ENCODE measurements at places on chromosomes 13 and 19.

- no peak for DNase-seq
Measured at GRCh38 chr13:105327581-105328126, 1207.8 kb downstream of the EFNB2 start.

DNA sequence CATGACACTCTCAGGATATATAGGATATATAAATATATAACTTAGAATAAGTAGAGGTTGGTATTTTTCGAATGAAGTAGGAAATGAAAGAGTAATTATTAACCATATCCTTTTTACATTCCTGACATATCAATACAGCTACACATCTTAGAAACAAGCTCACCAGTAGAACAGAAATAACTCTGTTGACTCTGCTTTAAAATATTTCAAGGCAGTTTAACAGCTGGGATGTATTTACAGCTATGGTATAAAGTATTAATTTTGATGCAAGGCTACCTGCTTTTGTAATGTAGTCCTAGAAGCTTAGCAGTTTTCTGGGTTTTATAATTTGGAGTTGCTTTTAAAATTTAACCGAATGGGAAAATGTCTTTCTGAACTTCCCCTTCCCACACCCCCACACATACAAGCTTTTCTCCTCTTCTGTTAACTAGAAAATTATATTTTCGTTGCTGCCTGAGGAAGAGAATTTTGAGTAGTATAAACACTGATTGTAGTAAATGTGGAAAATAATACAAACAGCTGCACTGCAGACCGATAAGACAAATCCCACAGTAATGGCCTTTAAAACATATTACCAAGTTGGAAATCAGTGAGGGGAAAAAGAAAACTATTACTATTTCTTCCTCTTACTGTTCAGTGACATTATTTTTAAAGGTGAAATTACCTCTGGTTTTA is 147.7 kb downstream of the GGACT start:
- no peak for DNase-seq

GRCh38 chr19:33303791-33304345 is 1.5 kb upstream of the CEBPA start:
- DNase-seq = no peak

DNA sequence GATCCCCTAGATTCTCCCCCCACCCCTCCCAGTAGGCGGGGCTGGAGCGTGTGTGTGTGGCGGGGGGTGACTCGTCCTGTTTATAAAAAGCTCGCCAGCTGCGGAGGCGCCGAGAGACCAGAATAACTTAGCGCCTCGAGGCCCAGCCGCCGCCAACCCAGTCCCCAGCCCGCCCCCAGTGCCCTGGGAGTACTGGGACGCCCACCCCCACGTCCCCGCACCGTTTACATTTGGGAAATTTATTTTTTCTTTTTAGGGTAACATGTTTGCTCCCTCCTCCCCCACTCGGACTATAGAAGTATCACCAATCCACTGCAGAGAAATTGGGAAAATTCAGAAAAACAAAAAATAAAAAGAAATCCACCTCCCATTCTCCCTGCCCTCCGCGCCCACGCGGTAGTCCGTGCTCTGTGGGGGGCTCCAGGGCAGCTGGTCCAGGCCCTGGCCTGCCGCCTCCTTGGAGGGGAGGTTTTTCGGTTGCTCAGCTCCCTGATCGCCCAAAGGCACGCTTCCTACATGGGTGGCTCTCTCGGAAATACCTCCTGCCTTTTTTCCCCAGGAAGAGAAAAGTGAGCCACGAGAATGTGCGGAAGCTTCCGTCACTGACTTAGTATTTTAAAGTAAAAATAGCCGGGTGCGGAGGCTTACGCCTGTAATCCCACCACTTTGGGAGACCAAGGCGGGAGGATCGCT is 1.5 kb upstream of the RAB3A start:
- DNase-seq = peak; percentile 10

GRCh38 chr13:105464249-105464648 is 1071.2 kb downstream of the EFNB2 start:
- DNase-seq = no peak

DNA sequence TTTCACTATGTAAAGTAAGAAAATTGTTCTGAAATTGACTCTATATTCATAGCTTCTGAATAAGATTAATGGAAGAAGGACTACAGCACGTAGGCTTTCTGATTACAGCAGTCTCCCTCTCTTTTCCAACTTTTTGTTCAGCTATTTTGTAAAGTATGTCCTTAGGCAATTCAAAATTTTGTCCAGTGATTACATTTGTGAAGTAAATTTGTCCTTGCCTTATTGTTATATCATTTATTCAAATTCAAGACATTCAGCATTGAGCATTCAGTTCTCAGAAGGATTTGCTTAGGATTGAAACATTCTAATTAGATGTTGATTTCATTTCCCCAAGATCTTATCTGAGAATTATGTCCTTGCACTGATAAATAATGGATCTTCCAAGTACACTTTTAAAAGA is 76.6 kb downstream of the WDFY2 start:
- no peak for DNase-seq

DNA sequence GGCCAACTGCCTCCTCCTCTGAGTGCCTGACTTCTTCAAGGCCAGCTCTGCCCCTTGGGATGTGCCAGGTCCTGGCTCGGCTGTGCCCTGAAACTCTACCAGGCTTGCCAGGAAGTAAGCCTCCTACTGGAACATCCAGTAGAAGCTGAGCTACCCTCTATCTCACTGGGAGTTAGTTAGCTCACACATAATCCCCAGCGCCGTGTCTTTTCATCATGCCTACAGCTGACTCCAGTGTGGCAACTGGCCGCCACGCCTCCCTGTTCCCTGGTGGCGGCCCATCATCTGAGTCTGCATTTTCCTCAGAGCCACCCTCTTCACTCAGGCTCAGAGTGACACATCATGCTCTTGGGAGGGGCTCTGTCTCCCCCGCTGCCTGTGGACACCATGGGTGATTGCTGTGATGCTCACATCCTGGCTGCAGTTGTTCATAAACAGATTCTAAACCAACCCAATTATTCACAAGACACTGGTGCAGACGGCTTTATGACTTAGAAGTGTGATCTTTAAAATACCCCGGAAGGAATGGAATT is 131.9 kb upstream of the IRS2 start:
- no peak for DNase-seq

- no peak for DNase-seq
Measured at GRCh38 chr13:98358937-98359336, 181.9 kb upstream of the RNF113B start.

DNA sequence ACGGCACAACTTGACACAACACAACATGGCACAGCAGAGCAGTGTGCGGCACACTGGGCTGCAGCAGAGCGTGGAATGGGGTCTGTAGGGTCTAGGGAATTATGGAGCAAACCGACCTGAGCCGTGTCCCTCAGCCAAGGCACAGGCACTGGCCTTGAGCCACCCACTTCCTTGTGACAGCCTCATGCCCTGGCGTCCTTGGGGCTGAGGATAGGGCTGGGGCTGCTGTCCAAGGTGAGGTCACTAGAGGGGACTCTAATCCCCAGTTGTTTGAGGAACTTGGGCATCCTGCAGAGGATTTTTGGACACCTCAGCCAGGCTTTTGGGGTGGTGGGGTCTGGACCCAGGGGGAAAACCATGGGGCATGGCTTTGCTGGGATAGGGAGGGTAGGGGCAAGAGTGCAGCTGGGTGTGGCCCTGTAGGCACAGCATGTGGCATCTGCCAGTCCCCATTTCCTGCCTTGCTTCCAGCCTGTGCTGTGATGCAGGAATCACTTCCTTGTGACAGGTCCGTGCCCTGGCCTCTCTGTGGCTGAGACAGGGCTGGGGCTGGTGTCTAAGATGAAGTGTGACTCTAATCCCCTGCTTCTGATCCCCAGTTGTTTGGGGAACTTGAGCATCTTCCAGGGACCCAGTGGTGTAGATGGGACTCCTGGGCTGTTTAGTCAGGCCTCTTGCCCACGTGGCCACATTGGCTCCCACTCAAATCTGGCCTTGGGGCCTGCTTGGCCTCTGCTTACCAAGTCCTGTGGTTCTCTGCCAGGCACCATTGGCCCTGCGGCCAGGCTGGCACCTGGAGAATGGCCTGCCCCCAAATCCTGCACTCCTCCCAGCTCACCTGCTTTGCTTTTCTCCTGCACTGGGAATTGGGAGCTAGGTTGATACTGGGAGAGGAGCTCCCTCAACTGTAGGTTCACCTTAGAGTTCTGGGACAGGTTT is 78.5 kb downstream of the SCGB2B2 start:
- DNase-seq = no peak

DNA sequence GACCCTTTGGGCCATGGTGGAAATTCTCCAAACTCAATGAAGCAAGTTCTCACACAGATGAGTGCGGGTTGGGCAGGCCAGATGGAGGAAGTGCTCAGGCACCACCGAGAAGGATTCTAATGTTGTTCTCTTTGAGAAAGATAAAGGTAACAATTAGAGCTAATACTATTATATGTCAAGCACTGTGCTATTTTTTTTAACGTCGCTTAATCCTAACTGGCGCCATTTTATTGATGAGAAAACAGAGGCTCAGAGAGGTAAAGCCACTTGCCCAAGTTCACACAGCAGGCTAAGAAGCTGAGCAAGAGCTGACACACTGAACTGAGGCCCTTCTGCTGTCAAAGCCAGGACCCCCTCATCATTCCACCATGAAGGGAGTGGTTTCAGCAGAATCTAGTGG is 1.0 kb downstream of the FBL start:
- DNase-seq = no peak

- no peak for DNase-seq
Measured at GRCh38 chr19:39047073-39047472, 14.7 kb upstream of the FBXO27 start.

- no peak for DNase-seq
Measured at GRCh38 chr19:9847087-9847671, 12.1 kb downstream of the PIN1 start.

GRCh38 chr19:47428177-47428894 is 9.0 kb upstream of the MEIS3 start:
- peak; percentile 96 for DNase-seq

GRCh38 chr13:26853323-26853722 is 92.7 kb upstream of the GPR12 start:
- DNase-seq = no peak

- DNase-seq = no peak
Measured at GRCh38 chr19:32199501-32200040, 145.8 kb upstream of the ZNF507 start.

DNA sequence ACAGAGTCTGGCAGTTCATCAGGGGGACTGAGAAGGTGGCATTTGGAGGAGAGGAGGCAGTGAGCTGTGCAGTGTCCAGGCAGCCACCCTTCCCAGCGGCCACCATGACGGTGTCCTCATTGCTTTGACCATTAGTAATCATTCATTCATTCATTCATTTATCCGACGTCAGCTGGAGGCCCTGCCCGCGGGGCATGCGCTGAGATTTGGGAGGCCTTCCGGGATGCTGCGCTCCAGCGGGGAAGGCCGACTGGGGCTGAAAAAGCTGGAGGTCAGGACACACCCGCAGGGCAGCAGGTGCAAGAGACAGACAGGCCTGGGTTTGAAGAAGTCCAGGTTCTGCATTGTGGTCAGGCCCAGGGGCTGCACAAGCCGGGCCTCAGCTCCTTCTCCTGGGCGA is 8.9 kb downstream of the TTYH1 start:
- no peak for DNase-seq

- DNase-seq = peak; percentile 97
Measured at GRCh38 chr19:49421039-49421877, 2.0 kb downstream of the PTH2 start.

All from DMS79 (cell line).